Stimulated activated CD4-positive, alpha-beta T cell treated with anti-CD3 and anti-CD28 coated beads, Interleukin-1b, Interleukin-23, amount 100 ng/mL, for 1 hour (primary cell): ENCODE measurements at places on chromosomes 2 and 18.

DNA sequence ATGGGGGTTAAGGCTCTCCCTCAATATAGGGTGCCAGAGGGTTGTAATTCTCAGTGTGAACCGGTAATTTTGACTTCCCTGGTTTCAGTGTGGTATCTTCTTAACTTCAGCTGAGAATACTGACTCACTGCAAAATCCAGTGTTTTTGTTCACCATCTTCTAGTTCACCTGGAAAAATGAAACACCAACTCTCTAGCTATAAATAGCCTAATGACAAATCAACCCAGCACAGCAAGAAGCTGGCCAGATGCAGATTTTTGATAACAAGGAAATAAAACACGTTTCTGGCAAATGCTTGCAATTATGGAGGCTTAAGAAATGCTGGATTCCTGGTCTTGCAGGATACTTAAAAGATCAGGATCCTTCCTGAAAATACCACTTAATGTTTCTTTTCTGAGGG lies 192.3 kb downstream of the CLIP4 start:
- no peak for DNase-seq

DNA sequence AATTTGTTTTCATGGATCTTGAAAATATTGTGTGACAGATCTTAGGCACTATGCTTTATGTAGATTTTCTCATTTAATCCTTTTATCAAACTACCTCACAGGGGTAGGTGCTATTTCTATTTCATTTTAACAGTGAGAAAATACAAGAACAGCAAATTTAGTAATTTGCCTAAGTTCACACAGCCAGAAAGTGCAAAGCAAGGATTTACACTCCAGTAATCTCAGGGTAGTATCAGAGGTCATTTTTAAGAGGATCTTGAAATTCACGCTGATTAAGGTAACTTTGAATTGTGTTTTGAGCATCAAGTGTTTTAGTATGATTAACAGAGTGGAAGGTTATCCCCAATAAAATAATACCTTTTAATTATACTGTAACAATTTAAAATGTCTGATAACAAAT lies 10.1 kb upstream of the KCNJ3 start:
- no peak for DNase-seq

DNA sequence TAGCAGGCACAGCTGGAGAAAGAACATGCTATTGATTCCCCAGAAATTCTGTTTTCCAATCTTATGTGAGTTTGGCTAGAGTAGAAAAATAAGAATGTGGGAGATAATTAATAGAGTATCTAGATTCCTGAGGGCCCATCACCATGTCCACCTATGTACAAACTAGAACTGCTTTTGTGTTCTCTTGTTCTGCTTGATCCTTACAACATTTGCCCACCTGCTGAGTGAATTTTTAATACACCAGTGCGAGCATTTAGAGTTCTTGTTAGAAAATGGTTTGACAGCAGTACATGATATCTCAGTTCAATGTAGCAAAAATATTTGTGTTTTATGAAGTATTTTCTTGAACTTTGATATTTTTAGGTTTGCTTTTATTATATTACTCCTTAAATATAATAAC lies 52.3 kb upstream of the SPAG16 start:
- no peak for DNase-seq

DNA sequence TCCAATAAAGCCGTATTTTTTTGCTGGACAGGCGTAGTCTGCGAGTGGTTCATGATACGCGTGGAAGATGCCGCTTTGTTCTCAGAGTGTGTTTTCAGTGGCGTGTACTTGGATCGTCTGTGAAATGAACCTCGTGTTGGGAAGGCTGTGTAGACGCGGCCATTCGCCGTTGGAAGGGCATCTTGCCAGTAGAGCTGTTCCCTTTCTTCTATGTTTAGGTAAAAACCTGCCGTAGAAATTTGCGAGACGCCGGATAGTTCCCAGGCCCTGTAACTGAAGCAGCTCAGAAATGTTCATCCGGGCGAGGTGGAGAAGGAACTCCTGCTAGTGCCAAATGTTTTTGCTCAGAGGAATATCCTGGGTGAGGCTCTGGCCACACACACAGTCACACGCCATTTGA lies 133.6 kb downstream of the NFATC1 start:
- no peak for DNase-seq

- DNase-seq: no peak
Measured at GRCh38 chr2:73892631-73893329, at the start of gene ACTG2. ACTG2 (plus strand) TSS chr2:73893008; CDS start chr2:73901312, 8,304 bp downstream.

- DNase-seq: no peak
Measured at GRCh38 chr18:11985586-11985985, 4.3 kb downstream of the IMPA2 start.

GRCh38 chr2:118716102-118716501 lies 131.3 kb downstream of the EN1 start:
- DNase-seq: no peak

GRCh38 chr2:147792966-147793617 lies 51.7 kb upstream of the ACVR2A start:
- DNase-seq: no peak

- DNase-seq: no peak
Measured at GRCh38 chr18:10032331-10033015, 118.7 kb downstream of the VAPA start.

DNA sequence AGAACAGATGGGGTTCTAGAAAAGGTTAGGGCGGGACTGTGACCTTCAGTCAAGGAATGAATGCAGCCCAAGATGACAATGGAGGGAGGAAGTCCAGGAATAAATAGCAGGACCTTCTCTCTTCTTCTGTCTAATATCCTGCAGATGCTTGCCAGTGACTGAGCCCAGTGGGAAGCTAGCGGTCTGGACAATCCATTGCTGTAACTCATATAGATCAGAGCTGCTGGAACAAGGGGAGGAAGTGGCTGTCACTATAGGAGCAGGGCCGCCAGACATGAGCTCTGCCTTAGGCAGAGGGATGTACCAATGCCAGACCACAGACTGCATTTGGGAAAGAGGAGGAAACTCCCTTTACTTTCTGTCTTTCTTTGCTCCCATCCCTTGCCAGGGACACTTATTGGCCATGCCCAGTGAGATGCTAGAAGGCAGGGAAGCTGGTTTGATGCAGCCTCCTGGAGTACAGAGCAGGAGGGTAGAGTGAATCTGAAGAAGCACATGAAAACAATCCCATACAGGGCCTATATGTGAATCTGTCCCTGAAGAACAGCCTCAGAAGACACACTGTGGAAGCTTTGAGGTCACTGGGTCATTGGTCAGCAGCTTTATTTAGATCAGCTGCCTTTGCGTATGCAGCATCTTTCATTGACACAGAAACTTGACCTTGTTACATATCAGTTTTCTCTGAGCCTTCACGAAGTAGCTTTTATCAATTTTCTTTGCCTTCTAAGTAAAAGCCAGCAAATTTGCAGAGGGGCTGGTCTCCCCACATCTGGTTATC lies 65.4 kb downstream of the CCDC85A start:
- no peak for DNase-seq

DNA sequence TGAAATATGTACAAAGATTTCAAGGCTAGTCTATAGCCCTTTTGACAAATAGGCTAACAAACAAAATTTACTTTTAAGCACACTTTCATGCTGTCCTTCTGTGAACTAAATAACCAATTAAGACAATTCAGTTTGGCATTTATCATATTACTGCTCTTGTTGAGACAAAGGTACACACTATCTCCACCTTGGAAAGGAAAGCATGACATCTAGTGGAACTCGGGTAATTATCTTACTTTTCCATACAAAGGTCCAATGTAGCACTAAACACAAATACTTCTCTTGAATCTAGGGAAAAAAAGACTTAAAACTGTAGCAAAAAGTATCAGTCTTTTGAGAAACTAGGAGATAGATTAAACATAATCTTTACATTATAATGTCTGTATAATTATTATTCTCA lies 125.0 kb upstream of the CD226 start:
- DNase-seq: no peak

DNA sequence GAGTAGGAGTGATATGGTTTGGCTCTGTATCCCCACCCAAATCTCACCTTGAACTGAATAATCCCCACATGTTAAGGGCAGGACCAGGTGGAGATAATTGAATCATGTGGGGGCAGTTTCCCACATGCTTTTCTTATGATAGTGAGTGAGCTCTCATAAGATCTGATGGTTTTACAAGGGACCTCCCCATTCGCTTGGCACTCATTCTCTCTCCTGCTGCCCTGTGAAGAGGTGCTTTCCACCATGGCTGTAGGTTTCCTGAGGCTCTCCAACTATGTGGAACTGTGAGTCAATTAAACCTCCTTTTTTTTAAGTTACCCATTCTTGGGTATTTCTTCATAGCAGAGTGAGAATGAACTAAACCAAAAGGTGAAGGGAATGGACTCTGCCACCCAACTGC lies 207.5 kb downstream of the LOXHD1 start:
- no peak for DNase-seq

DNA sequence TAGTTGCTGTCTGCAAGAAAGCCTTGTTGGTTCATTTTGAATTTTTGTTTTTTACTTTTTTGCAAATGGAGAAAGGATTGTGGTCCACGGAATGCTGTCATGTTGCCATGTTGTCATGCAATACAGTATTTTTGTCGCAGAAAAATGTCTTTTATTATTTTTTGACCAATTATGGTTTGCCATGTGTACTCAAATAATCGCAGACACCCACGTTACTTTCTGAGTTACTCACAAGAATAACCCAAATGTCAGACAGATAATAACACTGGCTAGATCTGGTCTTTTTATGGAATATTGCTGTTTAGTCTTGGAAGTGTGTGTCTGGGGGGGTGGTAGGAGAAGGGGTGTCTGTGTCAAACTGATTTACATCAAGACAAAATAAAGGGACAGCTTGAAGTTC lies 188.9 kb downstream of the LTBP1 start:
- no peak for DNase-seq

GRCh38 chr2:117603060-117603459 lies 211.4 kb upstream of the DDX18 start:
- DNase-seq: no peak

DNA sequence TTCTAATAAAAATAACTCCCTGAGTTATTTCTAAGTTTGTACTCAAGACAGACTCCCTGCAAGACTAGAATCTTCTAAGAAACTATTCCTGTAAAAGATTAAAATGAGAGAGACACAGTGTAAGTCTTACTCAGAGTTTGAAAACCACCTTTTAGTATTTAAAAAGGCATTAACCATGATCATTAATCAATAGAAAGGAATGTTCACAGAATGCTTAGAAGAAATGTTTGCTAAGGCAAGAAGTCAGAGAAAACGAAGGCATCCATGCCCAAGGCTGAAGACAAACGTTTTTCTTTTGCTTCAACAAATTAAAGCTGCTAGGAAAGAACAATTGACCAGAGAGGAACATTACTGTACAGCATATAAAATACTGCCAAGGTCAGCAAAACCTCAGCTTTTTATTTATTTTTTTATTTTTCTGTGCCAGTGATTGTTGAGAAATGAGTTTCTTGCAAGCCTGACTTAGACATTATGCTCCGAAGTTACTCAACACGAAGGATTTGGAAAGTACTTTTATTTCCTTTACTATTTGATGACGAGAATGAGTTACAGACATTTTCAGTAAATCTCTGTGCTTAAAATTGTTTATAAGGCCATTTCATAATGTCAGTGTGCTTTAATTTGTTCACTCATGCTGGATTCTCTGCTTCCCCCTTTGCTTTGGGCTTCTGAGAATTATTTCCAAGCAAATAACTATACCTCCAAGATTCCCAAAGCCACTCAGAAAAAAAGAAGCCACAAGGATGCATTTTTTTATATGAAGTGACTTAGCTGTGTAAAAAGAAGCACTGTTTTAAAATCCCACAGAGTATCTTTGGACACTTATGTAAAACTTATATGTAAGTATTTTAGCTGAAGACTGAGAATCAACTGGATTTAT lies 20.5 kb downstream of the RND3 start:
- DNase-seq: no peak

DNA sequence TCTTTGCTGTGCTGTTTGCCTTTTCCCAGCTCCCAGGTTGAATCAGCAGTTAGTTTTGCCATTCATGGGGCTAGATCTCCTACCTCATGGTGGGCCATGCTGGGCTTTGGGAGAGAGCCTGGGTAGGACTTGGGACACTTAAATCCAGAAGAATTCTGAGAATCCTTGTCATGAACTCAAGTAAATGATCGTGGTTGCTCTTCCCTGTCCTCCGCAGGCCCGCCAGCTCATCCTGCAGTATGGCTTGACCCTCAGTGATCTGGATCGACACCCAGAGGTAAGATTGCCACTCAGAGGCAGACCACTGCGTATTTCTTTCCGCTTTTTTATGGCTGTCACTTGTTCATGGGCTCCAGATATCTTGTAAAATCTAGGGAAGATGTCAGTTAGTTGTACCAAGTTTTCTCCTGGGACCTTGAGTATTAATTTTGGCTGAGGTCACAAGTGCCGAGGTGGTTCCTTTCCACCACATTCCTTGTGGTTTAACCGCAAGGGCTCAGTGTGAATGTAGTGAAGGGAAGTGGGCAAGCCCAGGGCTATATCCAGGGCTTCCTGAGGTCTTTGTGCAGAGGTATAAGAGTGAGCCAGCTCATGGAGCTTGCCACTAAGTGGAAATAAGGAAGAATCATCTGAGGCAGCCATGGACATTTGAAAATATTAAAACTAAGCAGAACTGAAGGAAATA lies 37.7 kb downstream of the RPIA start:
- DNase-seq: no peak

DNA sequence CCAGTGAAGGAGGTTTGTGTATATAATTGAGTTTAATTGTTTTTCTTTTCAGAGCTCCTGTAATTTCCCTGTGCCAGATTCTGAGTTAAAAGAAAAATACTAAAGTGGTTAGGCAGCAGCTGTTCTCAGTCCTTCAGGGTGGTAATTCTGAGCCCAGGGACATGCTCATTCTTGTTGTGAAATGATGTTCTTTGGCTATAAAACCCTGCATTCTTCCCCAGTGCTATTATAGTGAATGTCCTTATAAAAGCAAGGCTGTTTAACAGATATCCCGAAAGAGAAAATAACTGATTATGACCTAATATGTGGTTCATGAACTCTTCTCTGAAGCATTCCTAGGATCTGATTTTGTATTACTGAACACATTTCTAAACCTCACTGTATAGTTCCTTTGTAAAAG lies 34.0 kb downstream of the ADAM23 start:
- DNase-seq: no peak

DNA sequence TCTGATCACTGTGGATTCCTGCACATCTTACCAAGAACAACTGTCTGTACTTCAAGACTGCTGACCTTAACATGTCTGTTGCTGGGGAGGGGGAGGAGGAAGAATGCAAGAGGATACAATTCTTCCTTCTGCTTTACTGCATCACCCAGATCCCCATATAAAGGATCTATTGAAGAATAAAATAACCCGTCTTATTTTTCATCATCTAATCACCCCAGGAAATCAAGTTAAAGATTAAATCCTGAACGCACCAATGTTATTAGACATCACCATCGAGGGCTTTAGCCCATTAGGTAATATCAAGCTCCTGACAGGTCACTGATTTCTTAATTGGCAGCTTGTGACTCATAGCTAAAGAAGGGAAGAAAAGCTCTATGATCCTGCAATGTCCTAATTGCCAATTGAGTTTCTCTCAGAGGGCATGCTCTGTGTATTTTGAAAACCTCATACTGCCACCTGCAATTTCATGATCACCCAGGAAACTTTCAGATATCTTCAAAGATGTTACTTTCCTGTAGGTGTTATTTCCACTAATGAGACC lies 75.4 kb upstream of the KCNE4 start:
- DNase-seq: no peak

- no peak for DNase-seq
Measured at GRCh38 chr2:11480406-11480805, 14.4 kb upstream of the E2F6 start.
